ENCODE measurements at places on chromosomes 13 and 19. TPM values are rescaled to one million over a fixed set of nuclear protein-coding genes. Genes with fewer than 3 reads are reported as not detected.

CEACAM8 gene
- not detected for total RNA-seq

PEAK3 gene
- total RNA-seq, result not detected

AKAP8L gene
- 41.1 TPM for total RNA-seq

ZAR1L gene
- total RNA-seq, result not detected

ICAM5 gene
- 0.82 TPM for total RNA-seq

All from A549 treated with ZK216348 at 1 μM for 4 hours (cell line).